ENCODE measurements at places on chromosomes 6 and 20.

DNA sequence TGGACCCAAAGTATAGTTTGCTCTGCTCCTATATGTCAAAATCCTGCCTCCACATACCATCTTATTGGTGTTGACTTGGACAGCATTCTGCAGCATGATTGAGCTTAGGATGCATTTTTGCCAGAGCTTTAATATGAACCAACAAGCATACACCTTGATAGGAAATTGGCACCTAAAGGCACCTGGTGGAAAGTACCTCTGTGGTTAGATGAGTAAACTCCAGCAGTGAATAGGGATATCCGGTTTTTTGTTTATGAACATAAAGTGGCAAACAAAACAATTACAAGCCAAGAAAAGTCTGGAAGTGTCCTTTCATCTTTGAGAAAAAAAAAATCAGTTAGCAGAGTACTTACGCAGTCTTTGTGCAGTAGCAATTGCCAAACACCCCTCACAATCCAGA is 6.2 kb upstream of the CYP24A1 start:
- no peak for DNase-seq

- DNase-seq, result no peak
Measured at GRCh38 chr20:38939686-38940085, 13.5 kb downstream of the FAM83D start.

DNA sequence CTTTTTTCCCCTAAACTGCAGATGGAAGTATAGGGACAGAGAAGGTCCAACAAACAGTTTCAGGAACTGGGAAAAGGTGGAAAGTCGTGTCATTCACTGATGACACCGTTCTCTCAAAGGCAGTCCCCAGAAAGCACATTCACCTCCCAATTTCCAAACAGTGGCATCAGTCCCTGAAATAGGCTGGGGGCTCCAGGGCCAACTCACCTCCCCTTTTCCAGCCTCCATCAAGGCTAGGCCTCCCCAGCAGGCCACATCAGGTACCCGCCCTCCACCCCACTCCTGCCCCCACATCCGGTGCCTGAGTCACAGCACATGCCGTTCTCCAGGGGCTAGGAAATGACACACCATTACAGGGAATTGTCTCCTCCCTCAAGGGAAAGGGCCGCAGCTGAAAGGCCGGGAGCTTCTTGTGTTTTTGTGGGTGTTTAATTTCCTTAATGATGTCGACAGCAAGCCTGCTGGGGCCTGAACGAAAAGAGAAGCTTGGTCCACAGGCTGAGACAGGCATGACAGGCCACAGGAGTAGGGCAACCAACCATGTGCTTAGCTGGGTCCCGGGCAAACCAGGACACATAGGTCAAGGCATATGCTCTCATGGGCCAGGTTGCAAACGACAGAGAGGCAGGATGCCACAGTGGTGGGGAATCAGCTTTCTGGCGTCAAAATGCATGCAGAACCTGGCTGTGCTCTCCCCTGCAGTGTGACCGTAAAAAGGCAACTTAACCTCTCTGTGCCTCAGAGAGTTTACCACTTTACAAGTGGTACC is 39.2 kb downstream of the ZMYND8 start:
- DNase-seq, result peak; percentile 42

DNA sequence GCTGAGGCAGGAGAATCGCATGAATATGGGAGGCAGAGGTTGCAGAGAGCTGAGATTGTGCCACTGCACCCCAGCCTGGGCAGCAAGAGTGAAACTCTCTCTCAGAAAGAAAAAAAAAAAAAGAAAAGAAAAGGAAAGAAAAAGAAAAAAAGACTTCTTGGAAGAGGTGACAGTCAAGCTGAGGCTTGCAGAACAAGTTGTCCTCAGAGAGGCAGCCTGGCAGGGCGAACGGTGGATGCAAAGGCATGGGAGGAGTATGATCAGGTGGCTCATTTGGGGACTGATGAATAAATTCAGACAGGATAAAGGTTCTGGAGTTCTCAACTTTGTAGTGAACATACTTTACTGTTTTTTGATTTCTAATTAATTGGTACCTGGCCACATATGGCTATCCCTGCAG is 12.4 kb downstream of the ZNF341 start:
- no peak for DNase-seq

GRCh38 chr6:134315189-134315588 is 2.7 kb downstream of the SGK1 start:
- no peak for DNase-seq

GRCh38 chr6:106613590-106613989 is 15.7 kb downstream of the RTN4IP1 start:
- no peak for DNase-seq

DNA sequence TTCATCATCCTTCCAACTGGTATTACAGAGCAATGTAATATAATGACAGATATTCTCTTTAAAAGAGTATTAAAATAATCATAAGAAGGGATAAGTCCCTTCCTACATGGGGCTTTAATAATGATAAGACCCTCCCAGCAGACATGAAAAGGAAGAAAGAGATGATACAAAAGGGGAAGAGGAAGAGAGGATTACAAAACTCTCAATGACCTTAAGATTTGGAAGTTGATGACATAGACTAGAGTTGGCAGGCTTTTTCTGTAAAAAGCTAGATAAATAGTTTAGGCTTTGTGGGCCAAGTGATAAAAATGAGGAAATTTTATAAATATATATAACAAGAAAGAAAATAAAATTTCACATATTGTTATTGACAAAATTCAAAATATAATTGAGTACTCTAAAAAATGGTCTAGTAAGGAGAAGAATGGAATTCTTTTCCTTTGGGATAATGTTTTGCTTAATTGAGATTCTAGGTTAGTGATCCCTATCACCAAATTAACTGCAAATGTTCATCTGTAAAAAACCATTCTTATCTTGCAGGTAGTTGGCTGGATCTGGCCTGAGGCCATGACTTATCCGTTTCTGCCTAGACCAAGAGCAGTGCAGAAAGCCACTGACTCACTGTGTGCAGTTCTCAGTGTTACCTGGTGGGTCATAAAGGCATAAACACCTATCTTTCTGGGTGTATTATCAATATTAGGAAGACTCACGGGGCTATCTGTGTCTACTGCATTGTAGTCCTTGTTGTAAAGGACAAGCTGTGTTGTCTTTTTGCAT is 11.0 kb downstream of the RIPOR2 start:
- DNase-seq, result no peak

DNA sequence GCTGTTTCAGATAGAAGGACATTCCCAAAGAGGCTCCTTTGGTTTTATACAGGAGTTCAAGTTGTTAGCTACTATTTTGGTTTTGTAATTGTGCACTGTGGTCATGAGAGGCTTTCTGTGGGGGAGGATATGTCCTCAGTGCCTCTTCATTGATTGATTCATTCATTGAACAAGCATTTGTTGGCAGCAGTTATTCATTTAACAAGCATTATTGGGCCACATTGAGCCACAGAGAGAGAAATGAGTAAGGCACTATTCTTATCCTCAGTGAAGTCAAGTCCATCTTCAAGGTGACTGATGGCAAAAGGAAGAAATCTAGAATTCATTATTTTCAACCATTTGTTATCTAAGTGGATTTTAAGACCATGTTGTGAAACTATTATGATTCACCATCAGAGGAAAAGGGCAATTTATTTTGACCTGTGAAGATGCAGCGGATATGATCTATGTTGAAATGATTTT is 697.2 kb upstream of the CITED2 start:
- no peak for DNase-seq

- DNase-seq, result no peak
Measured at GRCh38 chr6:149285626-149286025, 31.9 kb upstream of the TAB2 start.

GRCh38 chr20:3904857-3905256 is 15.7 kb downstream of the PANK2 start:
- no peak for DNase-seq

DNA sequence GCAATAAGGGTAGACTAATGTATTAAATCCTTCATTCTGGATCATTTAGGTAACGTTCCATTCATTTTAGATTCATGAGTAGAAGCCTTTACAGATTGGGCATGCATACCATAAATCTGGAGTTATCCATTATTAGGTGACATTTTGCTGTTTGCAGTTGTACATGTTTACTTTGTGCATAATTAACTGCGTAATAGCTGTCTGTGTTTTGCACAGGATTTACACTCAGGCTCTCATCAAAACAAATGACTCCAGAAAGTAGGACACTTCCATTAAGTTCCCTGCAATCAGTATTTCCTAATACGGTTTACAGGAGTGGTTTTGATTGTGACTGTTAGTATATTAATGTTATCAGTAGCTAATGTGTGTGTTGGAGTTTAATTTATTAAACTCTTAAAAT is 997.4 kb downstream of the HACE1 start:
- no peak for DNase-seq

- DNase-seq, result no peak
Measured at GRCh38 chr6:53611342-53611741, 54.2 kb downstream of the KLHL31 start.

GRCh38 chr20:50282592-50283241 is 92.1 kb downstream of the CEBPB start:
- no peak for DNase-seq

DNA sequence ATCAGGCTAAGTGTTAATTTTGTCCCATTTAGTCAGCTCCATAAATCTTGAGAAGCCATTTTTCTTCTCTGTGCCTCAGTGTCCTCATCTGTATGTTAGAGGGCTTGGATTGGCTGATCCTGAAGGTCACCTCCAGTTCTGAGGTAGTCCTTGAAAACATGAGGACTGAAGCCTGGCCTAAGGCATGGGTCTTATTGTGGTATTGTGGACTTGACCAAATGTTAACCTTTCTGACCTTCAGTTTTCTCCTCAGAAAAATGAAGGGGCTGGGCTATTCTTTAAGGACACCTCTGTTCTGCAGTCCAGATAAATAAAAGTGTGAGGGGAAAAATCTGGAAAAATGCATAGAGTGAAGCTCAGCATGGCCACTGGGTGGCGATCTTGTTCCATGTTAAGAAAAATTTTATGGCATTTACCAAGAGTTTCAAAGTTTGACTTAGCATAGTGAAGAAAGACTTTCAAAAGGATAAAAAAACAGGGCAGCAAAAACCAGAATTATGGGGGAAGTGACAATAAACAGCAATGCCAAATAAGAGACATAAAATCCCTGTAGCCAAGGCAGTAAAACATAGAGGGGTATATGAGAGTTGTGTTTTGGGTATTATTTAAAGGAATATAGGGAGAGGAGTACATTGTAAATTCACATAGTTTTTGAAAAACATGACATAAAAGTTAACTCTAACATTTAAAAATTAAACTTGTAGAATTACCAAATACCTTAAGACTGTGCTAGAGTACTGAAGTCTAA is 13.2 kb upstream of the TFB1M start:
- DNase-seq, result no peak

GRCh38 chr20:59845472-59845871 is 88.0 kb downstream of the SYCP2 start:
- no peak for DNase-seq

DNA sequence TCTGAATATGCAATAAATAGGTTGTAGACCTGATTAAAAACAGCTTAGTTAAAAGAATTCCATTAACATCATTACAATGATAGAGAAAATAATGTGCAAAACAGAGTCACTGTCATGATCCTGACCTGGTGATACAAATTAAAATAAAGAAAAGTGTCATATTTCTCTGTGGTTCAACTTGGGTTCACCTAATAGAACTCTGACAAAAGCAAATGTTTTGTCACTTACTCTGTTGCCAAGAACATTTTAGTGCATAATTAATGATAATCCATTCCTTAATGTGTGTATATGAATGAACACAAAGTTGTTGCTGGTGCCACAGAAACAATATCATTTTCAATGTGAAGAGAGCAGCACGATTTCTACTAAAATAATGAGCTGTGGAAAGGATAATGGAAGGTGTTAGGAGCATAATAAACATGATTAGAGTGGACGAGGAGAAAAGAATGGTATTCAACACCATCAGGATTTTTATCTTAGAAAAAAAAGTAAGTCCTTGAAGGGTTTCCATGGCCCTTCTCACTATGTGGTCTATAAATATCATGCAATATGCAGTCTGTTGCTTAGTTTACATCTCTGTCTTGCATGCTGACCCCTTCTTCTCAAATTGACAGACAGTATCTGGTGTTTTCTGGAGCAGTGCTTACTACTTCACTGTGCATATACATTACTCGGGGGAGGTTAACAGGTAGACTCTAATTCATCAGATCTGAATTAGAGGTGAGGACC is 656.6 kb upstream of the MMS22L start:
- no peak for DNase-seq

DNA sequence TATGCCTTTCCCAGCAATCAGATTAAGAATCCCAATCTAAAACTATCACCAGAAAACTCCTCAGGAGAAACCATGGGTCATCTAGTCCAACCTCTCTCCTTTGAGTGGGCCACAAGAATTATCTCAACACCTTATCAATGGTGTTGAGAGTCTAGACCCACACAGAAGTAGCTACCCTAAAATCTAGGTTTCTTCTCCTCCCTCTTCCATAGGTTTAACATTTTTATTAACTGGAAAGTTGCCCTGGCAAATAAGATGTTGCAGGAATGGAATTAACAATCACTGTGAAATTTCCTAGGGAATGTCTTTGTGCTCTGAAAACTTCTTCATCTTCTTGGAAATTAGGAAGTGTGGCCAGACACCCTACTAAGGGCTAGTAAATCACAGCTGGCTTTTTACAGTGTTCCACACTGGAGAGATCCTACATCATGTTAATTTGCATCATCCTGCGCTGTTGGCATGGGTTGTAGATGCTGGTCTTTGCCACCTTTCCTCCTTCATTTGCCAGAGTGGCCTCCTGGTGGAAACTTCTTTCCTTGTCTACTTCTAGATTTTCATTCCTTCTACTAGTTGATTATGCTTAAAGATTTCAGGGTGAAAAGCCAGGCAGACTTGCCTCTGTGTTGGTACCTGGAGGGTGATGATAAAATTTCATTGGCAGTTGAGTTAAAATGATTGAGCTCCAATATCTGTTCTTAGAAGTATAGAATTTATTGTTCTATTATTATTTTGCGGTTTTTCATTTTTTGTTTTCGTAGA is 2.7 kb downstream of the TNFAIP3 start:
- no peak for DNase-seq

GRCh38 chr6:2581611-2582010 is 169.1 kb downstream of the MYLK4 start:
- no peak for DNase-seq

DNA sequence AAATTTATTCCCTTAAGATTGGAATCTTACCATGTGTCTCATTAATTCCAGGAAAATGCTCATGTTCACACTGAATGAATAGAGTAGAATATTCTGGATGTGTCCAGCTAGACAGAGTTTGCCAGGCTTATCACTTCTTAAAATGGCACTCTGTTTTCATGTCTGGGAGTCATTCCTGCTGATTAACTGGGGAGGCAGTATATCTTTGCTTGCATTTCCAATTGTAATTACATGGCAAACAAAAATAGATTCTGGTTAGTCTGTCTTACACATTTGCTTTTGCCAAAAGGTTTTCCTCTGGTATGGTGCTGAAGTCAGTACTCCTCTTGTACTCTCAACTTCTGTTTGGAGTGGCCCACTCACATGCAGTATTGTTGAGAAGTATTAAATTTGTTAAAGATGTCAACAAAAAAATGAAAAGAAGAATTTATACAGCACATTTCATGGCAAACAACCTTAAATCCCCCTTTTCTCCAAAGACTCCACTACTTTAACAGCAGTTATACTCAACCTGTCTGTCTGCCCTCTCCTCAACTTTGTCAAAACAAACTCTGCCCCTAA is 70.2 kb downstream of the TENT5A start:
- DNase-seq, result no peak

- peak; percentile 67 for DNase-seq
Measured at GRCh38 chr6:85449818-85450759, at the start of gene NT5E. NT5E (plus strand) TSS chr6:85450083; CDS start chr6:85450140, 57 bp downstream.

Measured in GM12892 (cell line).